ENCODE measurements at places on chromosomes 1 and 21.

DNA sequence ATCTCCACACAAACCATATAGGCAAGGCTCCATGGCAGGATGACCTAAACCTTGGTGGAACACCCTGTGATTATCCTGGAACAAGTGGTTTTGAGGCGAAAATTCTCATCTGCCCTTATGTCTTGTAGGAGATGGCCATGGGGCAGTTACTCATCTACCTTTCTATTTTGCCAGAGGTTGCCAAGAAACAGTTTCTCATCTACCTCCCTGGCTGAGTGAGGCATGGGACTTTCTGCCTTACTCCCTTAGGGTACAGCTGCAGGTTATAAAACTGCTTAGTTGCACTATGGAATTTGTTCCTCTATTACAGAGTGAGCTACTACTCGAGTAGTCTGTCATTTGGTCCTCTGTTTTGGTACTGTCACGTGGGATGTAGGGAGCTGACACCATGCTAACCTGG is 31.3 kb upstream of the GUCA2A start:
- DNase-seq = no peak

DNA sequence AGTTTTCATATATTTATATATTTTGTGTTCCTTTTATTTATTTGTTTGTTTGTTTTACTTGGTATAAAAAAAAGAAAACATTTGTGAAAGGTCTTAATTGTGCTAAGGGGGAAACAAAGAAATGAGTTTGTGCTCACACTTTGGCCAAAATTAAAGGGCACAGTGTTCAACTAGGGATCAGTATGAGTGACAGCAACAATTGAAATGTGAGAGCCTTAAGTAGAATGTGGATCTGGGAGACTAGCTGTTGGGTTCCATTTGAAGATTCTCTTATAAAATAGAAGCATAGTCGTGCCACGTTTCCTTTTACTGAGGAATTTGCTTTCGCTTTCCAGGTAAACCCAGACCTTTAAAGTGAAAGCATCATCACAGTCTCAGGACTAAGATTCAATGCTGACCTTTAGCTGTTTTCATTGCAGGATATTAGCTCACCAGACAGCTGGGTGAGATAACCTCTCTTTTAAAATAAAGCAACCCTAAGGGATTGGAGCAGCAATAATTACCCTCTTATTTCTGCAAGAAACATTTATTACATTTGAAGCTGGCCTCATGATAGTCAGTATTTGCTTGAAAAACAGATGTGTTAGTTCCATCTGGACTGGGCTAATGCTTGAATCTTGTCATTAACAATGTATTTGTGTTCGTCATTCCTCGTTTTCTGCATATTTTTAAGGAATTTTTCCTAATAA is 37.1 kb upstream of the CD55 start:
- no peak for DNase-seq

- no peak for DNase-seq
These were observed 3.4 kb downstream of the CTTNBP2NL start for GRCh38 chr1:112399456-112399855.

DNA sequence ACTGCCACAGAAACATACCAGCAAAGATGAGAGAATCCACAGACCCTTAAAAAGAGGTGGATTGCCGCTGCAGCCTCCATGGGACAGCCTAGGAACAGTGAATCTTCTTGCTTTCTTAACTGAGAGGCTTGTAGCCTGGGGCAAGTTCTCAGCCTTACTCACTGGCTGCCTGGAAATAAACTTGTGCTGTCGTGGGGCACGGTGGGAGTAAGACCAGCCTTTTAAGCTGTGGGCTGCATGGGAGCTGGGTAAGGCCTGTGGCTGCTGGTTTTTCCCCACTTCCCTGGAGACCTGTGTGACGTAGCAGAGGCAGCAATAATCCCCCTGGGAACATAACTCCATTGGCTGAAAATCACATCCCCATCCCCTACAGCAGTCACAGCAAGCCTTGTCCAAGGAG is 30.8 kb downstream of the CD2 start:
- no peak for DNase-seq

DNA sequence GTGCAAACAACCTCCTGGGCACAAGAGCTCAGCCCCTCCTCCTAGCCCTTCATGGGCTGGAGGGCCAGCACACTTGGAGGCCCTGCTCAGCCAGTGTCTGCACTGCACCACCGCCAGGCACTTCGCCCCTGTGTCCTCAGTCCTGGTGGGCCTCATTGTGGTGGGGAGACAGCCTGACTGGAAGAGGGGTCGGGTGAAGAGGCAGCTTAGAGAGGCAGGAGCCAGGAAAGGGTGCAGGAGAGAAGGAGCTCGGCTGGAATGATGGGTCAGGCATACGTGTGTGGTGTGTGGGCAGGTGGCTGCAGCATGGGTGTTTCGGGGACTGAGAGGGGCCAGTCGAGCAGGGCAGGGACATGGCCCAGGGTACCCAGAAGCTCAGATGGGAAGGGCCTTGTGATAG is 4.1 kb downstream of the WNT3A start:
- no peak for DNase-seq

DNA sequence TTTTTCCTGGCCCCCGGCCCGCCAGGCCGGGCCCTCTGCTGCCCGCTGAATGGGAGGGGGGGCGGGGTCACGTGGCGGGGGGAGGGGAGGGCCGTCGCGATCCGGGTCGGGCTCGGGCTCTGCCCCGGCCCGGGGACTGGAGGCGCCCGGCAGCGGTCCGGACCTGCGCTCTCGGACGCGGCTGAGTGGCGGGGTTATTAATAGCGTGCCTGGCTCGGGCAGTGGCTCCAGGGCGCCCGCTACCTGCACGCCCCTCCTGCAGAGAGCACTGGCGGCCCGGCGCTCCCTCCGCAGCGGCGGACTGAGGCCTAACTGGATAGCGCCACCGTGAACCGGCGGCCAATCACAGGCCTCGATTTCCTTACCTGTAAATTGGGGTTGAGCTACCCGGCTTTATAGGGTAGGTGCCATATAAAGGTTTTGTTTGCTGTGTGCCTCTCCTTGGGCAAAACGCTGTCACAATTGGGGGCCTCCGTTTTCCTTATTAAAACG is 28.1 kb downstream of the AHDC1 start:
- no peak for DNase-seq

DNA sequence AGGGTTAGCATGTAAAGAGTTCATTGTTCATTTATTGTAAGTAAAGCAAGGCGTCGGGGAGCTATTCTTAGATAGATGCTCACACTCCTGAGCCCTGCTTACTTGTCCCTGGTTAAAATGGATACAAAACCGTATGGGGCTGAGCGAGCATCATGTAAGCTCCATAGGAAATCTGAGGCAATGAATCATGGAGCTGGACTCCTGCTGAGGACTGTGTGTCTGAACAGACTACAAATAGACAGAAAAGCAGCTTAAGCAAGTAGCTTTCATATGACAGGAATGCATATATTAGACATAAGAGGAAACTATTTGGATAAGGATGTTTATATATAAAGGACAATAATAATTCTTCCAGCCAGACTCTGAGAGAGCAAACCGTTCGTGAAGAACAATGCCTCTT is 604.9 kb upstream of the PTBP2 start:
- no peak for DNase-seq

DNA sequence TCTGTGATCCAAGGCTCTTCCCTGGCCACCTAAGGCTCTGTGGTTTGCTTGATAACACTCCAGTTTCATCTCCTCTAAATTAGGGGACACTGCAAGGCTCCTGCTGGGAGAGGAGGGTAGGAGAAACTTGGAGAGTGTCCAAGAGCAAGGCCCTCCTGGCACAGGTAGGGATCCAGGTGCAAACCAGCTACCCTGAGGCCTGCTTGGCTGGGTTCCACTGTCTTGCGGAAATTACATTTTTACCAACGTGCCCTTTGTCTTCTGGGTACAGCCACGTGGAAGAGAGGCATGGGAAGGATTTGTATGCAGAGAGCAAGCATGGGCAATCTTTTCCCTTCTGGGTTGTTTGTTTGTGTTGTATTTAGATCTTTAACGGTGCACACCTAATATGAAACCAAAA is 132.5 kb downstream of the PRDM2 start:
- DNase-seq = peak; percentile 98

DNA sequence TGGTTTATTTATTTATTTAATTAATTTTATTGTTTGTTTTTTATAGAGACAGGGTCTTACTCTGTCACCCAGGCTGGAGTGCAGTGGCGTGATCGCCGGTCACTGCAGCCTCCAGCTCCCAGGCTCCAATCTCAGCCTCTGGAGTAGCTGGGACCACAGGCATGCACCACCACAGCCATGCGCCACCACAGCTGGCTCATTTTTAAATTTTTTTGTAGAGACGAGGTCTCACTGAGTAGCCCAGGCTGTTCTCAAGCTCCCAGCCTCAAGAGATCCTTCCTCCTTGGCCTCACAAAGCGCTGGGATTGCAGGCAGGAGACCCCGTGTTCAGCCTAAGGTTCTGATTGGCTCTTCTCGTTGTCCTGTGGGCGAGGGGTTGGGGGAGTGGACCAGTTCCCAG is 22.1 kb downstream of the UMODL1 start:
- DNase-seq = no peak

GRCh38 chr1:6198646-6199297 is 623 bp downstream of the RPL22 start:
- no peak for DNase-seq

DNA sequence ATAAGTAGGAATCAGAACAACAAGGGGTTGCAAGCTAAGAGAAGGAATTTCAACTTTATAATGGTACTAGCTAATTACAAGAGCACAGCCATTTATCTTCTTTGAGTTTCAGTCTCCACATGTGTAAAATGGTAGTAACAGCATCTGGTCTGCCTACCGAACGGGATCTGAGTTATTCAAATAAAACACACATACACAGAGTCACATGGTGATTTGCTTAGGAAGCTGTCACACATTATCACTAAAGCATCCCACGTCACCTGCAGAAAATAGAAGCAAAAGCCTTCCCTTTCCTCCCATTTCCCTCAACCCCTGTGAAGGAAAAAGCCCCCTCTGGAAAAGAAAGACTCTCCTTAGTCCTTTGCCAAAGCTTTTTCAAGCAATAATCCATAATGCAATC is 389.7 kb downstream of the OMA1 start:
- DNase-seq = no peak

DNA sequence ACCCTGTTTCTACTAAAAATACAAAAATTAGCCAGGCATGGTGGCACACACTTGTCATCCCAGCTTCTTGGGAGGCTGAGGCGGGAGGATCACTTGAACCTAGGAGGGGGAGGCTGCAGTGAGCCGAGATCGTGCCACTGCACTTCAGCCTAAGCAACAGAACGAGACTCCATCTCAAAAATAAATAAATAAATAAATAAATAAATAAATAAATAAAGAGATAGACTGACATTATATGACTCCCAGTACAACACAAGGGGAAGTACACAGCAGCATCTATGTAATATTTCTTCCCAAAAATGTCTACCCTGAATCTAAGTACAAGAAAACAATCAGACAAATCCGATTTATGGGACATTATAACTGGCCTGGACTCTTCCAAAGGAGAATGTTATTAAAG is 35.1 kb downstream of the LUZP1 start:
- DNase-seq = no peak

DNA sequence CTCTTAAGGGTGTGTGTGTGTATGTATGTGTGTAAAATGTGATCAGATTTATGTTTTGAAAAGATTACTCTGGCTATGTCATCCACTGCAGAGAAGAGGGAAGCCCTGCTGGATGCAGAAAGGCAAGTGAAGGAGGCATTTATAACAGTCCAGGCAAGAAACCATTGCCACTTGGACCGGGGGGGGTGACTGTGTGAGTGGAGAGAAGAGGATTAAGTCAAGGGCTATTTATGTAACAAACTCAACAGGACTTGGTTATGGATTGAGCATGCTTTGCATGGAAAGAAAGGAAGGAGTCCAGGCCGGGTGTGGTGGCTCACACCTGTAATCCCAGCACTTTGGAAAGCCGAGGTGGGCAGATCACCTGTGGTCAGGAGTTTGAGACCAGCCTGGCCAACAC is 143.0 kb downstream of the URB2 start:
- DNase-seq = no peak

- DNase-seq = no peak
These were observed 156.6 kb upstream of the RAB4A start for GRCh38 chr1:229114315-229114714.

DNA sequence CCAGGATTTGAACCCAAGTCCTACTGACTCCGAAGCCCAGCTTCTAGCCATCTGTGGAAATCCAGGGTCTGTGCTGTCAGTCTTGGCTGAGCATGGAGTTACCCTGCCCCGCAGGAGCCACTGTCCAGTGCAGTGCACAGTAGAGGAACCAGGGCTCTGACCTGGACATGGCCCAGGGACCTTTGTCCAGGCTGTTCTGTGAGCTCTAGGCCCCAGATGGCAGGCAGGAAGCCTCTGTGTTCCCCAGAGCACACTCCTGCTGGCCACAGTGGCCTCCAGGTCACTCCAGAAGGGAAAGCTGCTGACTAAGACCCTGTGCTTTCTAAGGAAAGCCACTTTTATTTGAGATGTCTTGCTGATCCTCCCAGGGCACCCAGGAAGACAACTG is 13.8 kb downstream of the S100A7A start:
- no peak for DNase-seq

DNA sequence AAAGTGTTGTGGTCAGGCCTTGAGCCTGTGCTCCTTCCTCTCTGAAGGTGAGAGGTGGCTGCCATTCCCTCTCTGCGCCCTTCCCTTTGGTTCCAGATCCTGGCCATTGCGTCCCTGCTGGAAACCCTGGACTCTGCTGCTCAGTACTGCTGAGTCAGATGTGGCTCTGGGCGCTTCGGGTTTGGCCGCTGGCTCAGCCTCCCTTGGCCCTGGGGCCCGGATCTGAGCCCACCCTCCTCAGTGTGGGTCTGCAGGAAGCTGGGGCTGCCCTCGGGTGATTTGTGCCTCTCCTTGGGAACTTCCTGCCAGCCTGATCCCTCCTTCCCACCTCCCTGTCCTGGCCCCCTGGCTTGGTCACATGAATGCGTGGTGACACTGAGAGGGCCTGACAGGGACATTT is 32.2 kb downstream of the QSOX1 start:
- DNase-seq = no peak

- DNase-seq = no peak
These were observed 167.3 kb downstream of the PDE4B start for GRCh38 chr1:65959896-65960567.

Data from NCI-H1105 treated with DMSO at 0.1 percent for 48 hours (cell line).